ENCODE measurements at places on chromosomes 16 and 17.

GRCh38 chr16:4053301-4053845 lies 62.9 kb downstream of the ADCY9 start:
- peak; percentile 65 for DNase-seq

- no peak for DNase-seq
These were observed 109.2 kb upstream of the NUDT7 start for GRCh38 chr16:77613095-77613494.

GRCh38 chr17:40103688-40104087 lies 3.3 kb upstream of the NR1D1 start:
- no peak for DNase-seq

- DNase-seq, result peak; percentile 53
These were observed 57.6 kb upstream of the CBFA2T3 start for GRCh38 chr16:89034573-89034961.

- no peak for DNase-seq
These were observed 48.8 kb downstream of the DNAH3 start for GRCh38 chr16:21101631-21102420.

DNA sequence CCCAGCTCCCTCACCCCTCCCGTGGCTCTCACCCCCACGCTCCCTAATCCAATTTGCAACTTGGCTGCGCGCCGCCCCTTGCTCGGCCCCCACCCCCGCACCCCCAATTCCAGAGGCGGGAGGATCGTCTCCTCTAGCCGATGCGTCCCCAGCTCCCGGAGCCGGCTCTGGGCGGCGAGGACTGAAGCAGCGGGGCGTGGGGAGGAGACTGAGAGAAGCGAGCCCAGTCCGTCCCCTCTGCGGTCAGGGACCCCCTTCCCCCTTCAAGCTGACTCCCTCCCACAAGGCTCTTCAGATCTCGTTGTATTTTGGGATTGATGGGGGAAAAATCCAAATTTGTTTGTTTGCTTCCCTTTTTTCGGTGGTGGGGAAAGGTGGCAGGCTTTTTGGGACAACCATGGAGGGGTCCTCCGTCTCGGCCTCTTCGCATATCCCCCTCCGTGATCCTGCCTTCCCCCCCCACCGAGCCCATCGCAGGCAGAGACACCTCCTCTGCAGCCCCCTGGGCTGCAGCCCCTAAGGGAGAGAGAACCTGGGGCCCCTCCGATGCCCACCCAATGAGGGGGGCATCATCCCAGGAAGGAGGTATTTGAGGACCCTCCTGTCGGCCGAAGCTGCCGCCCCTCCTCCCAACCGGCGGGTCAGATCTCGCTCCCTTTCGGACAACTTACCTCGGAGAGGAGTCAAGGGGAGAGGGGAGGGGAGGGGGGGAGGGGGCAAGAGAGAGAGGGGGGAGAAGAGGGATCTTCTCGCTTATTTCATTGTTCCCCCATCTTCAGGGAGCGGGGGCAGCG lies 466 bp downstream of the NEUROD2 start:
- no peak for DNase-seq

GRCh38 chr16:15141586-15141985 lies 47.5 kb upstream of the RRN3 start:
- no peak for DNase-seq

DNA sequence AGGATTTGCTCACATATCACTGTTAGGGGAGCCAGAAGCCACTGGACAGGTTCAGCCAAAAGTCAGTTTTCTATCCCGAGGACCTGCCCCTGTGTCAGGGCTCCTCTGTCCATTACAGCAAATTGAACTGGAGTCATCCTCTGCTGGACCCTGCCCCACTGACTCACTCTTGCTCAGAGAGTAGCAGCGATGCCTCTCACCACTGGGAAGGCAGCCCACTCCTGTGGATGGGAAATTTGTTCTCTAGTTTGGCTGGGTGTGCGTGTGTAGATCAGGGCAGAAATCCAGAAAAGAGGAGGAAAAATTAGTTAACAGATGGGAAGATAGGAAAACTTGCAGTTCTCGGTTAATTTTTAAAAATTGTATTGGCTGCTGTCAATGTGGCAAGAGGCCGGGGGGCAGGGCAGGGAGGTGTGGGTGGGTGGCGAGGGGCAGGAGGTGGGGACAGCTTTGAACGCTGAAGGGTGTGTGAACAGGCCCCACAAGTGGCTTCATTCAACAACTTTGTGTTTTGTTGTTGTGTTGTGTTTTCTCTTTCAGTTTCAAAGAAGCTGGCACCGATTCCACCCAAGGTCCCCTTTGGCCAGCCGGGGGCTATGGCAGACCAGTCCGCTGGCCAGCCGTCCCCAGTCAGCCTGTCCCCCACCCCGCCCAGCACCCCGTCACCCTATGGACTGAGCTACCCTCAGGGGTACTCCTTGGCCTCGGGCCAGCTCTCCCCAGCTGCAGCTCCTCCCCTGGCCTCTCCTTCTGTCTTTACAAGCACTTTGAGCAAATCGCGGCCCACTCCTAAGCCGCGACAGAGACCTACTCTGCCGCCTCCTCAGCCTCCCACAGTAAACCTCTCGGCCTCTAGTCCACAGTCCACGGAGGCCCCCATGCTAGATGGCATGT lies 33.6 kb downstream of the ELAC2 start:
- DNase-seq, result no peak

GRCh38 chr16:48540222-48540900 lies 69.6 kb downstream of the N4BP1 start:
- peak; percentile 31 for DNase-seq

- peak; percentile 18 for DNase-seq
These were observed 2.4 kb upstream of the ACSF2 start for GRCh38 chr17:50423553-50424159.

GRCh38 chr17:3037259-3037658 lies 26.1 kb downstream of the OR1D5 start:
- no peak for DNase-seq

DNA sequence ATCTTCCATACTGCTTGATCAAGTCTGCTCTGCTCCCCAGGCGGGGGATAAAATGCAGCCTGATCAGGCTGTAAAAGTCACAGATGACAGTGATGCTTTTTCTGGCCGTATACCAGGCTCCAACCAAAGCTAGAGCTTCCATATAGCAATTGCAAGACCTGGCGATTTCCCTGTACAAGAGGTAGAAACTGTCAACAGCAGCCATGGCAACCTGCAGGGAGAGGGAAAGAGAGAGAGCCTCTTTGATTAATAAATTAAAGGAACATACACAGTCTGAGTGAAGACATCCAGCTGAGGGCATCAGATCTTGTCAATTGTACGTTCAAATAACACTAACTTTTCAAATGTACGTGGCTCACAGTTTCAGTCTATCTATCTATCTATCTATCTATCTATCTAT lies 13.9 kb downstream of the HSDL1 start:
- no peak for DNase-seq

- no peak for DNase-seq
These were observed 71.4 kb downstream of the PITPNC1 start for GRCh38 chr17:67448449-67448848.

GRCh38 chr16:56988948-56989945 lies at the start of gene NLRC5:
Gene NLRC5, plus strand, starts transcription at chr16:56989557. Its CDS starts 31,156 bp downstream, at chr16:57020713.
- peak; percentile 74 for DNase-seq

DNA sequence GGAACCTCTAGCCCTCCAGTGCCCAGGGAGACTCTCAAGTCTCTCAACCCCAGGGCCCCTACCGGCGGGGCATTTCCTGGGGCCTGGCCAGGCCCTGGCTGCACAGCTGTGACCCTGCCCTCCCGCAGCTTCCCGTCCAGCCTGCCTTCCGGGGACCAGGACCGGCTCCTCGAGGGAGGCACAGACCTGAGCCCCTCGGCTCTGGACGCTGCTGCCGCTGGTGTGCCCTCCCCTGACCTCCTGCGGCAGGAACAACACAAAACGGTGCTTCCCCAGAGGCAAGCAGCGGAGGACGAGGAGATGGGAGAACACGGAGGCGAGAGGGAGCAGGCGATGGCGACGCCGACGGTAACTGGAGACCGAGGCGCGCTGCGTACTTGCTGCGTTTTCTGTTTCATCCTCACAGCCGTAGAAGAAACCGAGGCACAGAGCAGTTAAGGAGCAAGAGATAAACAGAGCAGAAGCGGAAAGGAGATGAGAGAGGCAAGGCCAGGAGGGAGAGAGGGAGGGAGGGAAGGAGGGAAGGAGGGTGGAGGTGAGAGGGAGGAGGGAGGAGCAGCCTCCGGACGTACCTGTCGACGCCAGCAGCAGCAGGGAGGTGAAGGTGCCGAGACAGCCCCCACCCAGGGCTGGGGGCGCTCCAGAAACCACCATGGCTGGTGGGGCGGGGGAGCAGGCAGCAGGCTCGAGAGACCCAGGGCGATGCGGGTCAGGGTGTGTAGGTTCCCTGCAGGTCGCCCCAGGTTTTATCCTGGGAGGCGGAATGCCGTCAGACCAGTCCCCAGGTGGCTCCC lies at the start of gene PRSS22:
Gene PRSS22 (minus strand): TSS at position 720 of the 794 bp plus-strand sequence. CDS start 66 bp downstream, at position 654.
- no peak for DNase-seq

GRCh38 chr16:71673582-71673973 lies 47.6 kb downstream of the MARVELD3 start:
- no peak for DNase-seq

DNA sequence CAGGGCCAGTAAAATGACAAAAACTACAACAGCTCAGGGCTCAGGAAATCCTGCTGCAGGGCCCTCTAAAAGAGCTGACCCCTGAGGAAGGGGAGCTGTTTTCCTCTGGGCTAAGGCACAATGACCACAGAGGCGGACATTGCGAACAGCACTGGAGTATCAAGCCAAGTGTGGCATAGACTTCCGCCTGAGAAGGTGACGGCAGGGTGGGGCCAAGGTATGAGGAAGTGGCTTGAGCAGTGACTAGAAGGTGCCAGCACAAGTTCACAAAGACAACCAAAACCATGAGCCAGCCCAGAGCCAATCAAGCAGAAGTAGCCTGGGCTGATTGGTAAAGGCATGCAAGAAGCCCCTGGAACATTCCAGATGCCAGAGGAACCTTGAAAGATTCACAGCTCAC lies 13.9 kb downstream of the ERN2 start:
- DNase-seq, result no peak

DNA sequence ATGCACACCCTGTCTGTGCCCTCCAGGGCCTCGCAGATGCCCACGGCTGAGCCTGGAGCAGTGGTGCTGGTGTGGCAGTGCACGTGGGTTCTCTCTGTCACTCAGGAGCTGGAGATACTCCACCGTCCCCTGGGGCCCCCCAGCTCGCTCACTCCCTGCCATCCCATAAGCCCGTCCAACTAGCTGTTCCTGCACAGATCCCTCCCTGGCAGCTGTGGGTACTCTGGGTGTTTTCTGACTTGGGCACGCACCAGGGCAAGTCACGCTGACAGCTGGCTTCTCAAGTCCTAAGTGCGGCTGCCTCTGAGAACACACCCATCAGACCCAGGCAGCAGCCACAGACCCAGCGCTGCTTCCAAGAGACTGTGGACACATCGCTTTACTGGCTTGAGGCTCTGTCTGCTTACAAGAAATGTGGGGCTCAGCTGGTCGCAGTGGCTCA lies 25.4 kb upstream of the ITGB4 start:
- DNase-seq, result no peak

- DNase-seq, result no peak
These were observed 40.8 kb downstream of the MRTFB start for GRCh38 chr16:14111713-14112538.

GRCh38 chr16:31016018-31016417 lies 5.6 kb upstream of the STX1B start:
- no peak for DNase-seq

DNA sequence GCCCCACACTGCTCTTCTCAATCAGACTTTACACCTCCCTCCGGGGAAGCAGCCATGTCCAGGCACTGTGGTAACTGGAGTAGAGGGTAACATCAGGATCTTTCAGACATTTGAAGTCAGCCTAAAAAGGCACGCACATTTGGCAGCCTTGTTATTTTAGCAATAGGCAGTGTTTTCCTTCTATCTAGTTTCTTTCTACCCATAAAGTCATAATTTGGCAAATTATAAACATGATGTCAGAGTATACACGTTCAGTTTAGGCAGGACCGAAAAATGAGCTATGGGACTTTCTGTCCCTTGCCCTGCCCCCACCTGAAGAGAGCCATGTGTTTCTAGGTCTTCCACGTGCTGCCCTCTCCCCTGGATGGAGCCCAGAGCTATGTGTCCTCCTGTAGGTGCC lies 21.1 kb downstream of the NARF start:
- no peak for DNase-seq
